ENCODE measurements at places on chromosomes 13 and 19.

- no peak for DNase-seq
These were observed 24.3 kb downstream of the ERCC5 start for GRCh38 chr13:102869948-102870676.

DNA sequence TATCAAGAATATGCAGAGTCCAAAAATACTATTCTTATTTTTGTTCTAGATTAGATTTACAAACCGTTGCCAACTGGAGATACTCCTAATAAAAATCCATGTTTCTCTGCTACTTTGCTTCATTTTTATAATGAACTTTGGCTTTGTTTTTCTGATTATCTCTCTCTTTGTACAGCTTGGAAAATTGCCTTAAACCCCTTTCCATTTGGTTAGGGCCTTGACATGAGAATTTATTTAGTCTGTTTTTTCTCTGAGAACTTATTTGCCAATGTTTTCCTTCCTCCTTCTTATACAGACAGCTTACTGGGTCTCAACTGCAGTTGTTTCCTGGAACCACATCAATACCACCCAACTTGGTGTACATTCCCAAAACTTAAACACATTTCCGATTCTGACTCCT, 555.4 kb downstream of the SLITRK6 start:
- DNase-seq = no peak

GRCh38 chr13:34611671-34612070, 330.4 kb upstream of the NBEA start:
- DNase-seq = no peak

DNA sequence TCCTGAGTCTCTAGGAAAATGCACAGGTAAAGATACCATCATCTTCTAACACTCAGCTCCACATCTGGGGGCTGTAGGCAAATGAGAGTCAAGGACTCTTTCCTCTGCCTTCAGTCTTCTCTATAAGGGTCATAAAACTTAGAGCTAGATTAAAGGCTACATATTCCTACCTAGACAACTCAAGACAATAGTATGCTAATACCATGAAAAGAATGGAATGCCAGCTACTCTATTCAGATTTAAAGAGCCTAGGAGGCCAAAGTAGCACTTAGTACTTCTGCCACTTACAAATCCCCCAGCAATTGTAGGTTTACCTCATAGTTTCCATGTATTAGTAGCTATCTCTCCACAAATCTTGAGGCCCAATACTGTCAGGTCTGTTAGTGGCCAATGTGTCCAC, 453.0 kb downstream of the SLITRK5 start:
- no peak for DNase-seq

GRCh38 chr13:30729801-30730200, 5.5 kb upstream of the ALOX5AP start:
- no peak for DNase-seq

- DNase-seq = no peak
These were observed 12.8 kb downstream of the DEDD2 start for GRCh38 chr19:42204664-42205063.

DNA sequence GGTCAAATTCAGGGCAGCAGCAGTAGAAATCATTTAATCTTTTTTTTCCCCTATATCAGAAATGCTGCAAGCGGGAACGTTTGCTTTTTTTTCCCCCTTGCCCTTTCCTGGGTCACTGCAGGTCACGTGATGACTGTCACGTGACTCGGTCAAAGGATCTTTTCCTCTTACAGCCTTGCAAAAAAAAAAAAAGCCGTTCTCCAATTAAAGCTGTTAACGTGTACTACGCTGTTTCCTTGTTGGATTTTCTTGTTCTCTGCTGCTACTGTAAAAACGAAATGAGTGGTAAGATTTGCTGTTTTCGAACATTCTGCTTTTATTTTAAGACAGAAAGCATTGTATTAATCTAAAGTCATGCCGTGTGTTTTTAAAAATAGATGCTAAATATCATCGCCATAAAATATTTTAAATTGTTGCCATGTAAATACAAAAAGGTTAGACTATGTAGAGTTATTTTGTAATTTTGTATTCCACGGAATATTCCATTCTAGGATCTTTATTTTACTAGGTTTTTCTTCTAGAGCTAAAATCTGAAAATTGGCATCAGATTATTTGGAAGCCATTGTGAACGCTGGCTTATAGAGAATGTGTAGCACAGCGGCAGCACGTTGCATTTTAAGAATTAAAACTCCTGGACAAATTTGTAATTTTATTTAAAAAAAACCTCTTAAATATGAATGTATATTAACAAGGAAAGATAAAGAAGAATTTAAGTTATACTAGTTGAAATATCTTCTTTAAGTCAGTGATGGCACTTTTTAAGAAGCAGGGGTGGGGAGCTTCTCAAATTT, 109.8 kb upstream of the MLNR start:
- DNase-seq = peak; percentile 25

DNA sequence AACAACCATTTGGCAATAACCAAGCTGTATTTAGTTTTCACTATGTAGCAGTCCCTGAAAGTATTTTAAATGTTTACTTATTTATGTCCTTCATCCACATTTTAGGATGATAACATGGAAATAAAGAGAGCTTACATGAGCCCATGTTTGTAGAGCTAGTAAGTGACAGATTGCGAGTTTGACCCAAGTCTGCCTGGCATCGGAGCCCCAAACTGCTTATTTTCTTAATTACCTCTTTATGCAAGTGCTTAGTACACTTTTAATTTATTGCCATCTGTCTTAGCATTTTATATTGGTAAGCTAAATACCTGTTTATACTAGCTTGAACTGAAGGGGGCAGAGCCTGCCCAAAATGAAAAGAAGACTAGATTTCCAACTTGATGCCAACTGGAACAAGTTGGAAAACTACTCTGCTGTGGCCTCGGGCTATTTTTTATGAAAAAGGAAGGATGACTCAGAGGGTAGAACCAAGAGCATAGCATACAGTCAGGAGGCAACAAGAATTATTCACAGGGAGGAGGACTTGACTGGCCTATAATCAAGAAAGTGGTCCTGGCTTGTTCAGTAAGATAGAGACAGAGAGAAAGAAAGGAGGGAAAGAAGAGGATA, 150.2 kb downstream of the NDFIP2 start:
- DNase-seq = no peak

- DNase-seq = no peak
These were observed 5.9 kb downstream of the STARD13 start for GRCh38 chr13:33279414-33280278.

GRCh38 chr19:15169541-15170285, 31.1 kb downstream of the NOTCH3 start:
- DNase-seq = no peak

GRCh38 chr13:40170091-40170490, 496.4 kb downstream of the FOXO1 start:
- DNase-seq = no peak

DNA sequence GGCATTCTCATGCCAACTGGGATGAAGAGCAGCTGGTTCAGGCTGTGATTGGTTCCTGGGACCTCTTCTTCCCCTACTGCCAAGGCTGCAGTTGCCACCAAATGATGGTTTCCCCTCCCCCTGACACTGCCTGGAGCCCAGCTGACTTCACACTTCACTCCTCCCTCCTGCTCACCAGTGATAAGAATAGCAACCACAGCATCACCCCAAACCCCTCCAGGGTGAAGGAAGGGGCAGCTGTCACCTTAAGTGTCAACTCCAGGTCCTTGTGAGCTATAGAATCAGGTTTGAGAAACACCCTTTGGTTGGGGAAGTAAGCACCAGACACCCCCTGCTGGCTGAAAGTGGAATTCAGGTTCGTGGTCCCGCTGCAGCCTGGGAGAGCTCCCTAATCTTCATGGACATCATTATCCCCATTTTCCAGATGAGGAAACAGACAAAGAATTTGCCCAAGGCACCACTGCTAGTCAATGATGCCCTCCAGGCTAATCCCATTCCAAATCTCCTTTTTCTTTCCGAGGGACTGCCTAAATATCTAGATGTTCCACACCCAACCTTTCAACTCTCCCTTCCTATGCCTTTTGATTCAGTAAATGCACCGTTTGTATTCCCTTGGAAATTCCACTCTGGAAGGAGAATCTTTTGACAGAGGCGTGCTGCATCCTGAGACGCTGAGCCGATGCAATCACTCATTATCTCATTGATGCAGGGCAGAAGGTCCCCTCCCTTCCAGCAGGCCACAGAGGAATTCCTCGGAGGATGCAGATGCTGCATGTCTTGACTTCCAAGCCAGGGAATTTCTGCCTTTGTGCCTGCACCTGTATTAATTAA, 50.6 kb upstream of the UQCRFS1 start:
- DNase-seq = peak; percentile 43

DNA sequence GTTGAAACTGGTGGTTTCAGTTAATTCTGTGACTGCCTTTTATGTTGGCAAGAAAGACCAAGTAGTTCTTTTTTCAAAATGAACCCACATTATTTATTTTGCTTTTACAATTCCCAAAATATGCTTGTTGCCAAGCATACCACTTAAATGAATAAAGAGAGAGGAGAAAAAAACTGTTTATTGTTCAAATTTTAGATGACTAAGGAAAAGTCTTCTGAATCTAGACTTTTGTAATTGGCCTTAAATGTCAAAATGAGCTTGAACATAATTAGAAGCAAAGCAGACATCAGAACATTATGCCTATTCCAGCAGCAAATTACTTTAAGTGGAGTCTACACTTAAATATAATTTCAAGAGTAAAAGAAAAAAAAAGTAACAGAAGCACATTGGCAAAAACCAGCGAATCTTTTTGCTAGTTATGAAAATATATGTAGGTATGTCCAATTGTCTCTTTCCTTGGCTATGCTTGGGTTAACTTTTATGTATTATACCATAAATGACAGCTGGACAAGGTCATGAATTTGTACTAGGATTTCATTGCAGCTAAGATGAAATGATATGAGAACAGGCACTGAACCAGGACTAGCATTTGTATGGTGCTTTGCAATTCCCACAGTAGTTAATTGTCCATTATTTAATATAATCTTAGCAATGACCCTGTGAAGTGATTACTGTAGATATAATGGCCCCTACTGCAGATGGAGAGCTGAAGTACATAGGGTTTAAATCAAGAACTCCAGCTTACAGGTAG, 211.9 kb downstream of the NALCN start:
- no peak for DNase-seq

DNA sequence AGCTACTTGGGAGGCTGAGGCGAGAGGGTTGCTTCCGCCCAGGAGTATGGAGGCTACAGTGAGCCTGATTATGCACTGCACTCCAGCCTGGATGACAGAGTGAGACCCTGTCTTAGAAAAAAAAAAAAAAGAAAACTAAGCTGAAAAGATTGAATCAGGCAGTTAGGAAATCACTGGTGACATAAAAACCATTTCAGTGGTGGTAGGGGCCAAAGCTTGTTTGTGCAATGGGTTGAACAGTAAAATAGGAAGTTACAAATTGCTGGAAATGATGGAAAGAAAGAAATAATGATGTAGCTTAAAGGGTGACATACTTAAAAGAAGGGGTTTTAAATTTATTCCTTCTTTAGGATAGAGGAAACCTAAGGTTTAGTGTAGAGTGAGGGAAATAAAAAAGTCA, 4.8 kb upstream of the OXGR1 start:
- no peak for DNase-seq

GRCh38 chr19:13003081-13003480, 7.8 kb downstream of the NFIX start:
- no peak for DNase-seq

- DNase-seq = no peak
These were observed 4.6 kb downstream of the FBXL3 start for GRCh38 chr13:77022341-77022740.

DNA sequence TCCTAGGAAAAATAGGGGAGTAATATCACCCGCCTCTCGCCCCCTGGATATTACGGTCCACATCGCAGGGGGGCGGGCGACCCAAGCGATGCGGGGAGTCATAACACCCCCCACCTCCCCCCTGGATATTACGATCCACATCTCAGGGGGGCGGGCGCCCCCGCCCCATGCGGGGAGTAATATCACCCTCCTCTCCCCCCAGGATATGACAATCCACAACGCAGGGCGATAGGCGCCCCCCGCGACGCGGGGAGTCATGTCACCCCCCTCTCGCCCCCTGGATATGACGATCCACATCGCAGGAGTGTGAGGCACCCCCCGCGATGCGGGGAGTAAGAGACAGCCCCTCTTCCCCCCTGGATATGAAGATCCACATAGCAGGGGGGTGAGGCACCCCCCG, 684.4 kb upstream of the PCDH9 start:
- DNase-seq = no peak

DNA sequence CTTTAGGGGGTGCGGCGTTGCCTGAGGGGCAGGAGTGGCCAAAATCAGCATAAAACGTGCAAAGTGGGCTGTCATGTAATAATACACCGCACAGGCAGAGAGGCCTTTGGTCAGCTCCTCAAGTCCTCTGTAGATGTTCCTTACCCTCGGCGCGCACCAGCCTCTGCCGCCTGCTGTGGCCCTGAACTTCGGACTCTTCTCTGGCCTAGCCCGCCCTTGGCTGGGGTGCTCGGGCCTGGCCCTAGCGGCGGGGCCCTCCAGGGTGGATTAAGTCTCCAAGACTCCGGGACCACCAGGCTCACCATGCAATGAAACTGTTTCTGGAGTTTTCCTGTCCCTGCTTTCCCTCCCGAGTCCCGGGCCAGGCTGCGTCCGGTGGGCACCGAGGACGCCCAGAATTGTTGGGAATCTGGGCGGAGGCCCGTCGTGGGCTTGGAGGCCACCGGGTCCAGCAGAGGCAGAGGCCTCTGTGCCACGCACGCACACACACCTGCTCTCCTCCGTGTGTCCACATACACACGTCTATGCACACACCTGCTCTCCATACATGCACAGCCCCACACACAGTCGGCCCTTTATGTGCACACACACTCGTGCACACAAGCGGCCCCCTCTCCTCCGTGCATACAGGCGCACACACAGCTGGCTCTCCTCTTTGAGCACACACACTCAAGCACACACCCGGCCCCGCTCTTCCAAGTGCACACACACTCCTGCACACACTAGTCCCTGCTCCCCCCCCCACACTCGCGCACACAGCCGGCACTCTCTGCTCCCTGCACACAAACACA, 1.5 kb upstream of the TFDP1 start:
- no peak for DNase-seq

GRCh38 chr13:79435561-79435990, 29.5 kb upstream of the RBM26 start:
- DNase-seq = no peak

GRCh38 chr13:112968910-112969691, at the start of gene MCF2L:
MCF2L (plus strand) TSS chr13:112969214; CDS start chr13:112969380, 166 bp downstream.
- DNase-seq = peak; percentile 26

GRCh38 chr13:25232937-25233515, 54.3 kb downstream of the MTMR6 start:
- no peak for DNase-seq
